ENCODE measurements at places on chromosomes 3 and 15.

- peak; percentile 15 for DNase-seq
These were observed 220.9 kb upstream of the NANOGP8 start for GRCh38 chr15:35305946-35306345.

- no peak for DNase-seq
These were observed 104.5 kb downstream of the FNDC3B start for GRCh38 chr3:172143739-172144497.

DNA sequence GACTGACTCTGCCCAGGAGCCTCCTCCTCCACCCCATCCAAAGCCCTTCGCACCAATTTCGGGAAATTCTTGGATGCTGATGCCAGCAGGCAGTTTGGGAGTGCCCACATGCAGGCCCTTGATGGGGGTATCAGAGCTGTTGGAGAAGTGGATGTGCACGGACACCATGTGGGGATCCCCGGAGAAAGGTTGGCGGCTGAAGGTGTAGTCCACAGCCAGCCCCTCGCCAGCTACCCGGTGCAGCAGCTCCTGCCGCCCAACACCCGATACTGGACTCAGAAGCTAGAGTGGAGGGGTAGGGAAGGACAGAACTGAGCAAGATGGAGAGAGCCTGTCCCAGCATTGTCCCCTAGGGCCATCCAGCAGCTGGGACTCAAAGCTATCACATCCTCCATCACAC, 15.5 kb upstream of the CPEB1 start:
- DNase-seq, result no peak

- no peak for DNase-seq
These were observed 102.7 kb downstream of the CDIN1 start for GRCh38 chr15:36682101-36682500.

DNA sequence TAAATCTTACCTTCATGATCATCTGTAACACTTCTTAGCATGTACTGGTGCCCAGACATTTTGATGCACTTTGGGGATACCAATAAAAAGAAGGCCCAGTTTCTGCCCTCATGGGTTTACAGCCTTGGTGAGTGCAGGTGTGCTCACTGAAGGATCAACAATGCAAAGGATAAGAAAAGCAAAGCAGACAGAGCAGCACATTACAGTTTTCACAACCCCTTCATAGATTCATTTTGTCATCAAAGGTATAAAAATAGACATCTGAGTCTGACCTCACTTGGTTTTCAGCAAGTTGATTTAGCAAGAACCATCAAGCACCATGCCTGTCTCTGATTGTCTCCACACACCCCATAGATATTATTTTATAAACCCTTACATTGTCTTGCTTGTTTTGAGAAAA, 77.6 kb downstream of the BFSP2 start:
- DNase-seq, result no peak

DNA sequence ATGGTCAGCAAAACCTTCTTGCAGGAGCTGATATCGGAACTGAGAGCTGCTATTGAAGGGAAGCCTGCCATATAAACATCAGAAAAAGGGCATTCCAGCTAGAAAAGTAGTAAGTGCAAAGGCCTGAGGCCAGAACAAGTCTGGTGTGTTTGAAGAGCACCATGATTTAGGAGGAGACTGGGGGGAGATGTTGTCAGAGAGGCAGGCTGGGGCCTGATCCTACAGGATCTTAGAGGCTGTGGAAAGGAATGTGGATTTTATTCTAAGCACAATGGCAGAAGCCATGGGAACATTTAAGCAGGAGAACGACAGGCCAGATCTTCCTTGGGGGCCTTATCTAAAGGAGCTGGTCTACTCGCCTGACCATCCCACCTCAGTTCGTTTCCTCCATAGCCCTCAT, 5.1 kb upstream of the MUC13 start:
- no peak for DNase-seq

- DNase-seq, result no peak
These were observed 5.5 kb downstream of the UROC1 start for GRCh38 chr3:126512026-126512425.

- peak; percentile 47 for DNase-seq
These were observed 9.2 kb upstream of the RBSN start for GRCh38 chr3:15108082-15108545.

DNA sequence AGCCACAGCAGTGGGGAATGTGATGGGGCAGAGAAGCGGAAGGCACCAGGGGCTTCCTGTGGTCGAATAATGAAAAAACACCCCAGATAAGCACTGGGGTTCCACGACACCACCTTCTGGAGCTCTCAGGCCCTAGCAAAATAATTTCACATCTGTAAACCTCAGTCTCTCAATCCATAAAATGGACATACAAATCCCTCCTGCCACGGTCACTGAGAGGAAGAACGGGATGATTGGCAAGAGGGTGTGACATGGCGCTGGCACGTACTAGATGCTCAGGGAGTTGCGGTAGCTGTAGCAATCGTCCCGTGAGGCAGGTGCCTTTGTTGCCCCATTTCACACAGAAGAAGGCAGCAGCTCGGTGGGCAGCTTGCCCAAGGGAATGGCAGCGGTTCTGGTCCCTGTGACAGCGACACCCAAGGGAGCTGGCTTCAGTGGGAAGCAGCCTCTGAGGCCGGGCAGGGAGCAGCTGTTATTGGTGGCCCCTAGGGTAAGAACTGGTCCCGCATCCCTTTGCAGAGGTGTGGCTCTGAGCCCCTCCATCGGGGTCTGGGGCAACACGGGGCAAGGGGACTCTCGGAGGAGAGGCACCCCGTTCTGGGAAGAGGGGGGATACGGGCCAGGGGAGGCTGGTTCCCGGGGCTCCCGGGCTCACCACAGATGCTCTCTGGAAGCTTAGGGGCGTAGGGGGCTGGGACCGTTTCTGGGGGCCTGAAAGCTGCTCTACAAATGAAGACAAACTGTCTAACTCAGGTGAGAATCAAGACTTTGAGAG, 114.0 kb upstream of the ALDH1A3 start:
- DNase-seq, result no peak

GRCh38 chr15:52362497-52362896, 66.9 kb upstream of the MYO5C start:
- no peak for DNase-seq

GRCh38 chr3:128011140-128011539, 41.1 kb upstream of the SEC61A1 start:
- DNase-seq, result peak; percentile 66

GRCh38 chr15:39413558-39413957, 167.3 kb upstream of the THBS1 start:
- no peak for DNase-seq
